Left cardiac atrium (tissue), 4 donors: ENCODE measurements at places on chromosomes 7 and 10. TPM values are rescaled to one million over a fixed set of nuclear protein-coding genes. Genes with fewer than 3 reads are reported as not detected.

The PON3 gene
- 1.6 TPM for total RNA-seq

The ZP3 gene
- 0.76 TPM for total RNA-seq

The MET gene
- 15.7 TPM for total RNA-seq

The LBX1 gene
- total RNA-seq, result not detected

The PNLIPRP3 gene
- not detected for total RNA-seq

The CYP2C19 gene
- total RNA-seq, result 0.21 TPM

DNA sequence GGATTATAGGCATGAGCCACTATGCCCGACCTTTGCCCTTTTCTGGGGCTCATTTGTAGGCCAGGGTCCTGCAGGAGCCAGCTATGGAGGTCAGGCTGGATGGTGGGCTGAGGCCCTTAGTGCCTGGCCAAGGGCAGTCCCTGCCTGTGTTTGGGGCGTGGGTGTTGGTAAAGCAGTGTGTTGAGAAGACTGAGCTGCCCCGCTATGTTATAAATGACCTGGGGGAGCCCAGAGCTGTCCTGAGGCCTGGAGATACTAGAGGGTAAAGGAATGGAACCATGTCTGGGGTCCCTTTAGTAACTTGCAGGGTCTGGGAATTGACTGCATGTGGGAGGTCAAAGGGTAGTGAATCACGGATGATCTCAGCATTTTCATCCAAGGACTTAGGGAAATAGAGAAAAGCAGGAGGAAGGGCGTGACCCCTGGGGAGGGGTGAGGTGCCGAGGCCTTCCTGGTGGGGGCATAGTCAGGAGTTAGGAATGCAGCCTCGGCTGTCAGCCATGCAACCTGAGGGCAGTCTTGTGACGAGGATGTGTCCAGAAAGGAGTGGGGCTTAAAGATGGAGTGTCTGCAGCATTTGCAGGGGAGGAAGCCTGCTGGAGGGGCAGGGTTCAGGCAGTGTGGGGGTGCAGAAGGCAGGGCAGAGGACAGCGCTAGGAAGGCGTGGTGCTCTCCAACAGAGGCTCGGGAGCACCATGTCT is 31.5 kb downstream of the TMEM248 start:
- DNase-seq, result peak; percentile 28

GRCh38 chr10:3573498-3573897 is 211.5 kb downstream of the KLF6 start:
- no peak for DNase-seq

DNA sequence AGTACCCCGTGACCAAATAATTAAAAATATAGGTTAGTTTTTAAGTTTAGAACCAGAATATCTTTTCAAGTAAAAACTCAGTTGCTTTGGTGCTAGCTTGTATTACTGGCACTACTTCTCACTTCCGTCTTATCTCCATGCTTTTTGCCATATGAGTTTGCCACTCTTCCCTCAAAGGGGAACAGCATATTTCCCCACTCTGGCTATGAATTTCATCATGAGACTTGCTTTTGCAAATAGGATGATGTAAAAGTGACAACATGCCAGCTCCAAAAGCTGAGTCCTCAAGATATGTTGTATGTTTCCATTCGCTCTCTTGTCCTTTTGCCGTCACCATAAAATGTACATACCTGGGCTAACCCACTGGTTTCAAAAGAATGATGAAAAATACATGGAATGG is 178.1 kb upstream of the SEMA3A start:
- DNase-seq, result no peak

- DNase-seq, result no peak
Observed at GRCh38 chr7:4245866-4246470, 436.1 kb upstream of the FOXK1 start.

DNA sequence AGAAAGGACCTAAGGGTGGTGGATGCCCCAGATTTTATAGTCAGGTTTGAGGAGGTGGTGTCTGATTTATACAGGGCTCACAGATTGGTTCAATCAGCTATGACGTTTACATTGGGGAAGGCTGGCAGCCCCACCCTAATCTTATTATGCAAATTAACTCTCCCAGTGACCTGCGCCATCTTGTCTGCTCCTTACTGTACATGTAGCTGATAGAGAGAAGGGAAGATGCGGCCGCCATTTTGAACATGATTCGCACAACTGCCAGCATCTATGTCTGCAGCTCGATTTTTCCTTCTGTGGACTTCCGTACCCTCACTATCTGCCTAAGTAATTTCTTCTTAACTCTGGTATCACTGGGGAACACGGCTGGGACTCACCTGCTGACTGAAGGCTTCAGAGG is 619.0 kb upstream of the DPP6 start:
- DNase-seq, result no peak

GRCh38 chr7:30932562-30932961 is 20.9 kb downstream of the AQP1 start:
- no peak for DNase-seq

DNA sequence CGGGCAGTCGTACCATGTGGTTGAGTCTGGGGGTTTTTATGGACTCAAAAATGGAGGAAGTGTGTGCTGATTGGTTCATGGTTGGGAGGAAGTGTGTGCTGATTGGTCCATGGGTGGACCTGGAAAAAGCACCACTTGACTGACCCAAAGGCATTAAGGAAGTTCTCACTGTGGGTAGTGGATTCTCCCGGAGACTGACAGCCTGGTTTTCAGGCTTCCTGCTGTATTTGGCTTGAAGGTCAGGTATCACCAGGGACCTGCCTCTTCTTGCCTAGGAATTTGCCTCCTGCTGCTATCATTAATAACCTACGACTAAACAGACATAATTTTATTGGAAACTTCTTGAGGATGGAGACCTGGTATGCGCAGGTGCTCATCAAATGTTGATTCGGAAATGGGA is 268.8 kb upstream of the LRGUK start:
- DNase-seq, result no peak

DNA sequence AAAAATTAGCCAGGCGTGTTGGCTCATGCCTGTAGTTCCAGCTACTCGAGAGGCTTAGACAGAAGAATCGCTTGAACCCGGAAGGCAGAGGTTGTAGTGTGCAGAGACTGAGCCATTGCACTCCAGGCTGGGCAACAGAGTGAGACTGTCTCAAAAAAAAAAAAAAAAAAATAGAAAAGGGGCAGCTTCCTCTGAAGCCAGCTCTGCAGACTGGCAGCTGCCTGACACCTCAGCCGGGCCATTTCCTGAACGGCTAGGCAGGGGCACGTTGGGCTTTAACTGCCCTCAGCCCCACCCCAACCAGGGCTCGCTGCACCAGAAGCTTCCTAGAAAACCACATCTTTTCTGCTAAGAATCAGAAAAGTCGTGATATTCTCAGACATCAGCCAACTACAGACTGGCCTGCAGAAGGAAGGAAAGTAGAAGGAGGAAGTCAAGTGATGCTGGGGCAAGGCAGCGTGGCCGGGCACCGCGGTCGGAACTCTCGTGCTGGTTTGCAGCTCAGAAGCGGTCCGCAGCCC is 38.0 kb downstream of the PRKAG2 start:
- DNase-seq, result no peak

GRCh38 chr7:100546926-100547800 is 8.2 kb downstream of the AGFG2 start:
- no peak for DNase-seq

DNA sequence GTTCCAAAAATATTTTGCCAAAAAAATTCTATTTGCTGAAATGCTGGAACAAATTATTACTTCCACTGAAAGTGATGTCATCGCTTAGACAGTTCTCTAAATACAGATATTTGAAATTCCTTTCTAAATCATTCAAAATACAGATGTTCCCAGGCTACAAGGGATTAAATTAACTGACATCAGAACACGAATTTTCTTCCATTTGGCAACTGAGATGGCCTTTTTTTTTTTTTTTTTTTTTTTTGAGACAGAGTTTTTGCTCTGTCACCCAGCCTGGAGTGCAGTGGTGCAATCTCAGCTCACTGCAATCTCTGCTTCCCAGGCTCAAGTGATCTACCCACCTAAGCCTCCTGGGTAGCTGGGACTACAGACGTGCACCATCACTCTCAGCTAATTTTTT is 57.0 kb downstream of the P4HA1 start:
- no peak for DNase-seq

- no peak for DNase-seq
Observed at GRCh38 chr7:44313016-44313415, 12.4 kb downstream of the CAMK2B start.

DNA sequence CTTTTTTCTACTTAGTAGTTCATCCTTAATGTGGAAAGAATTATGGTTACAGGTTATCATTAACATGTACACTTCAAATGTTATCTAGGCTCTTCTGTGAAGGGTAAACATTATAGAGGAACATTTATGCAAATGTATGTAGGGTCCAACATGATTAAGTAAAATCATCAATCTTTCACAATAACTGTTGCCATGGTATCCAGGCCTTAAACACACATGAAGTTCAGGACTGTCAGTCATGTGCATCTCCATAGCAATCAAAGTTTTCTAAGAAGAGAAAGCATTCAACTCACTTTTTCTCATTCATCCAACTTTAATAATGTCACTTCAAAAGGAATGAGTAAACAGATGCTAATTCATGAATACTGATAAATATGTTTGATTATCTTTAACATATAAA is 83.6 kb downstream of the DNAJC1 start:
- DNase-seq, result no peak

DNA sequence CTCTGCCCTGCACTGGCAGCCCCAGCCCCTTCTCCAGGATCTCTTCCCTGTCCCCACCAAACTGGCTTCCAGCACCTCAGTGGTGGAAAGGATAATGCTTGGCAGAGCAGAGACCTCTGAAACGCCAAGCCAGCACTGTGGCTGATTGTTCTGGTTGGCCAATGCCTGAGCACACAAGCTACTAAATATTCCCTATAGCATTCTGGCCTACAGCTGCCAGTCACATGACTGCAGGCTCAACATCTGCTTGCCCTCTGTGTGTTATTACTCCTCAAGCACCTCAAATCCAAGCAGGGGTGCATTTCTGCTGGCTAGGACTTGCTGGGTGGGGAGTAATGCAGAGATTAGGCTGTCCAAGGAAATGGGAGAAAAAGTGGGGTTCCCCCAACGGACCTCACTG is 6.1 kb downstream of the TBATA start:
- no peak for DNase-seq

- no peak for DNase-seq
Observed at GRCh38 chr10:4549139-4549653, 276.8 kb upstream of the AKR1E2 start.

DNA sequence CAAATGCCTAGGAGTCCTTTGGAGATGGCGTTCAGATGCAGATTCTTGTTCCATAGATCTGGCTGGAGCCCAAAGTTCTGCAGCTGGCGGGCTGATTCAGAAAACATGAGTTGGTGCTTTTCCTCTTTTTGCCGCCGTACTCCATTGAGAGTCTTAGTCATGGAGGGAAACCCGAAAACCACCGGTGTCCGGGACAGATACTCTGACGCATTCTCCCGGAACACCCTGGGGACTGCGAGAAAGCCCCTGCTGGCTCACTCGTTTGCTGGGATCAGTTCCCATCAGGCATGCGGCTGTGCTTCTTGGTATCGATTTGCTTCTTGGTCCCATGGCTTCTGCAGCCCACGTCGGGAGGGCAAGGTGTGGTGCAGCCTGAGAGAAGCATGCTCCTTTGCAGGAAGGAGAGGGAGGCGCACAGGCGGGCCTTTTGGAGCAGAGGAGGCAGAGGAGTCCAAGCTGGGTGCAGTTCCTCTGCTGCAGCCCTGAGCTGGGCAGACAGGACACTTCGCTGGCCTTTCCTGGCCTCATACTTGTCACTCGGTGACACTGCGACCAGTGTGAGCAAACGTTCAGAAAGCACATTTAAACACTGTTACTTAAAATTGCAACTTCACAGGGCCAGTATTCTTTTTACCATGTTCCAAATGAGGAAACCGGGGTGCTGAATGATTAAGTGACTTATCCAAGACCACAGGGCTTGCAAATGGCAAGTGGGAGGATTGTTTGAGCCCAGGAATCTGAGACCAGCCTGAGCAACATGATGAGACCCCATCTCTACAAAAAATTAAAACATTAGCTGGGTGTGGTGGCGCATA is 30.6 kb upstream of the PFKFB3 start:
- DNase-seq, result peak; percentile 75

- DNase-seq, result no peak
Observed at GRCh38 chr7:29844559-29844958, 38.3 kb downstream of the WIPF3 start.

DNA sequence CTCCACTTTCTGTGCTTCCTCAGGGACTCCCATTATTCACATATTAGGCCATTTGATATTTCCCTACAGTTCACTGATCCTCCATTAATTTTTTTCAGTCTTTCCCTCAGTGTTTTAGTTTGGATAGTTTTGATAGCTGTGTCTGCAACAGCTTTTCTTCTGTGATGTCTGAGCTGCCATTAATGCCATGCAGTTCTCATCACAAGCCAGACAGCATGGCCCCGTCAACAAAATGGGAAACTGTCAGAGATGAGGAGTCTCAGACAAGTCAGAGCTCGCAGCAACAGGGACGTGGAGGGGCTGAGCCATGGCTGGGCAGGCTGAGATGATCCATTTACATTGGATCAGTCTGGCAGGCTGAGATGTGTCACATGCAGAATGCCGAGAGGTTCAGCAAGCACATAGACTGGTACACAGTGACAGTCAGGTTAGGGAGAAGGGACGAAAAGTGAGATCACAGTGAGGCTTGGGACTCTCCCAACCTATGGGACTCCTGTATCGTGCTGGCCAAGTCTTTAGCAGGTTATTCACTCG is 65.4 kb downstream of the NPS start:
- no peak for DNase-seq

DNA sequence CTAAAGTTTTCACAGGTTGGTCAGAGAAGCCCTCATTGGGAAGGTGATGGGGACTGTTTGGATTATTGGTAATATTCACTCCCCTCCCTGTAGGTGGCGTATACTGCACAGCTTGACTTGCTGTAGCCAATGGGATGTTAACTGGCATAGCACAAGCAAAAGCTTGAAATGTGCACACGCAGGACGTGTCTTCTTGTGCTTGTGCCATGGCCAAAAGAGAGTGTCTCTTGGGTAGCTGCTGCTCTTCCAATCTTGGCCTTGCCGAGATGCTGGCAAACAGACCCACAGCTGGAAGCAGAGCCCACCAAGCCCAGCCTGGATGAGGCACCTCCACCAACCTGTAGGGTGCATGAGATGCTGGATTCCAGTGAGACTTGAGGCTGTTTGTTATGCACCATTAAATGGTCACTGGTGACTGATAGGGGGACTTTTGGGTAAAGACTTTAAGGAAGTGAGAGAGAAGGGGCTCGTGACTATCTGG is 266.0 kb downstream of the GRID1 start:
- DNase-seq, result no peak

DNA sequence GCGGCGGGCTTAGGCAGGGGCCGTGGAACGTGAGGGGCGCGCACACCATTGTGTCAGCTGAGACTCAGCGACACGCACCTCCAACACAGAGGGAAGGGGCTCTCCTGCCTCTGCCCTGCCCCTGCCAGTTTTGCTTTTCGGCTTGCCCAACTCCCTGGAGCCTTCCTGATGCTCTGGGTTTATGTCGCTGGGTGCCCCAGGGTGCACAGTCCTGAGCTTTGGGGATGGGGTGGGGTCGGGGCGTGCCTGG is 13.3 kb downstream of the TMEM120A start:
- DNase-seq, result no peak

GRCh38 chr7:106866298-106867281 is 1.5 kb downstream of the PIK3CG start:
- DNase-seq, result no peak

DNA sequence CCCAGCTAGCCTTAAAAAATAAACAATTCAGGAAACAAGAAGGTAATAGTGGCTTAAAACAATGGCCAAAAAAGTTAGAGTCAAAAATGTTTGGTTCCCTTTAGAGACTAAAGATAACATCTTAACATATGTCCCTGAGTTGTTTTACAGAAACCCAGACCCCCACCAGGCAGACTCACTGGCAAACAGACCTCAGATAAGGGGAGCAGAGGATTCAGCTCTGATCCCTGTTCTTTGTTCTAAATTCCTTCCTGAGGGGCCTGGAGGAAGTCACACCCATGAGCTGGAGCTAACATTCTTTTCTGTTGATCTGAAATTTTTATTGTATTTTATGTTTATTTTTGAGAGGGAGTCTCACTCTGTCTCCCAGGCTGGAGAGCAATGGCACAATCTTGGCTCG is 247.2 kb downstream of the USP6NL start:
- no peak for DNase-seq
